ENCODE measurements at places on chromosomes 13 and 19. TPM values are rescaled to one million over a fixed set of nuclear protein-coding genes. Genes with fewer than 3 reads are reported as not detected.

- DNase-seq, result no peak
Observed at GRCh38 chr13:109126891-109127641, 497.7 kb downstream of the MYO16 start.

GRCh38 chr13:77477299-77477848 lies 58.1 kb upstream of the SCEL start:
- no peak for DNase-seq

DNA sequence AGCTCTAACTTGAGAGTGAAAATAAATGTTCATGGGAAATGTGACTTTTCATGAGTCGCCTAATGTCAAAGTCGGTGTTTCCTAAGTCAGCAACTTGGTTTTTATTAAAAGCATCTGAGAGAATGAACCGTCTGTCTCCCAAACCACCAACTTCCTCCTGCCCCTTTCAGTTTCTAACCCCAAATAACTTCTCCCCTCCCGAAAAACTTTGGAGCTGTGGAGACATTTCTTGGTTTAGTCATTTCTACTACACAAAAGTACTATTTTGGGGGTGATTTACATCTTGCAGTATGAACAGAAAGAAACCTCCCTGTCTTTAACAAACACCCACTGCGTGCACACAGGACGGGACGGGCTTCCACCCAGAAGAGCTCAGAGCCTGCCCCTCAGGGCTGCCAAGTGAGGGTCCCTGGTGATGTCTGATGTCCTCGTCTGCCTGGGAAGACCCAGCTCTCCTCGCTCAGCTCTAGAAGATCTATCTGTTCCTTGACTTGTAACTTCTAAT lies 65.0 kb downstream of the RASA3 start:
- no peak for DNase-seq

- no peak for DNase-seq
Observed at GRCh38 chr13:29954082-29955028, 103.9 kb upstream of the UBL3 start.

GRCh38 chr13:90293793-90294361 lies 1053.6 kb upstream of the MIR17HG start:
- DNase-seq, result no peak

DNA sequence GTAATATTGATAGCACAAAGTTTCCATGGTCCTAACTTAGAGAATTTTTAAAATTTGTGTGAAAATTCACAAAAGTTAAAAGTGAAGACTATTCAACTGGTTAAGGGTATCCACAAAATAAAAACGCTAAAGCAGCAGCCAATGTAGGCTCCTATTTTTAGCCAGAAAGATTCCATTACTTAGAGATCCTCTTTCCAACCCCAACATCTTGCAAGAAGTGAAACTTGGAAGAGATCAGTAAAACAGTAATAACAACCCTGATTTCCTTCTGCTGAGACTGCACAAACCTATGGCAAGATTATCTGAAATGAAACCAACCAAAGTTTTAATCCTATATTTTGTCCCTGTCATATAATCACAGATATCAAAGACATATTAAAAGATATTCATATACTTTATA lies 8.5 kb downstream of the TBC1D4 start:
- no peak for DNase-seq

- DNase-seq, result peak; percentile 50
Observed at GRCh38 chr19:5627395-5627904, 4.6 kb downstream of the SAFB start.

GRCh38 chr19:10538204-10538983 lies 5.3 kb upstream of the ATG4D start:
- no peak for DNase-seq

DNA sequence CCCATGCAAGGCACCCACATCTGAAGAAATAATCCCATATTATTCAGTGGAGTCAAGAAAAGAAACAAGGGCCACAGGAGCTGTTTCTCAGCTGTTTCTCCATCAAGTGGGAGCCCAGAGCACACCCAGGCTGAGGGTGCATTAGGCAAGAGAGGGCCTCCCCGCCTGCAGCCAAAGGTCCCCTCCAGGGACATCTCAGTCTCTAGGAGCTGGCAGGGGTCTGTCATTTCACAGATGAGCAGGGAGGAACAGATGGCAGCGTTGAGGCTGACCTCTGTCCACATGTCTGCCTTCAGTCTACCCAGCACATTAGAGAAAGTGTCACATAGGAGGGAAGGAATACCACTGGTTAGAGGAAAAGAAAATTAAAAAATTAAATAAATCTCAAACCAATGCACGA lies 157.7 kb downstream of the ZNF536 start:
- DNase-seq, result no peak

GRCh38 chr19:11418094-11418548 lies 993 bp downstream of the RGL3 start:
- no peak for DNase-seq

- no peak for DNase-seq
Observed at GRCh38 chr13:36069881-36070366, 61.3 kb downstream of the DCLK1 start.

- no peak for DNase-seq
Observed at GRCh38 chr13:96065849-96066248, 12.6 kb upstream of the UGGT2 start.

DNA sequence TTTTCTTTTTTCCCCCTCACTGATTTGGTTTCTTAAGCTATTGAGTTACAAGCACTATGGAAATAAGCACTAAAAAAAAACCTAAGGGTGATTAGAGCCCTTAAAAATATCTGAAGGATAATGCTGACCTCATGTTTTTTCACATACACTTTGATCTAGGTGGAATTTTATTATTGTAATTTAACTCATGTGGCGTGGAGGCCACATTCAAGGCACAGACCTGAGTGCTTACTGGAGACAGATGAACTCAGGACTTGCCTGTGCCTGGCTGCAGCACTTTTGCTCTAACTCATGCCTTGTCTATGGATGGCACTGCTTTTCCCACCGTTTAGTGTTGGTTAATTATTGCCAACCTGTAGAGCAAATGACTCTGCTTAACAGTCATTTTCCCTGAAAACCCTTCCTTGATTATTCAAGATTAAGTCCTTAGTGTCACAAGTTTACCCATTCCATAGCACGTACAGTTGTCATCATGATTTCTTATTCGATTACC lies 541.4 kb downstream of the GPC6 start:
- no peak for DNase-seq

DNA sequence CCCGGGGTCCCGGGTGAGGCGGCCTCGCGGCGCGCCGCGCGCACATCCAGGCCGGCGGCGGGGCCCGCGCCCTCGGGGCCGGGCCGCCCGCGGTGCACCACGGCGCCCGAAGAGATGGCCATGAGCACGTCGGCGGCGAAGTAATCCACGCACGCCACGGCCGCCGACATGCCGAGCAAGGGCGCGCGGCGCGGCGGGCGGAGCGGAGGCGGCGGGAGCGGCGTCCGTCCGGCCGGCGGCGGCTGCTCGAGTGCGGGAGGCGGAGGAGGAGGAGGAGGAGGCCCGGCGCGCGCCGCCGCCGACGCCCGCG lies at the start of gene KLF16:
Gene KLF16, minus strand, starts transcription at position 252 of the 310 bp plus-strand sequence. Its CDS starts 82 bp downstream, at position 170.
- no peak for DNase-seq

- DNase-seq, result no peak
Observed at GRCh38 chr13:100363874-100364273, 224.7 kb downstream of the GGACT start.

GRCh38 chr19:41276231-41276630 lies 12.1 kb downstream of the HNRNPUL1 start:
- DNase-seq, result no peak

- DNase-seq, result no peak
Observed at GRCh38 chr19:37078717-37079032, 442 bp downstream of the ZNF420 start.

- no peak for DNase-seq
Observed at GRCh38 chr13:99751517-99752199, 219.9 kb downstream of the ZIC5 start.

DNA sequence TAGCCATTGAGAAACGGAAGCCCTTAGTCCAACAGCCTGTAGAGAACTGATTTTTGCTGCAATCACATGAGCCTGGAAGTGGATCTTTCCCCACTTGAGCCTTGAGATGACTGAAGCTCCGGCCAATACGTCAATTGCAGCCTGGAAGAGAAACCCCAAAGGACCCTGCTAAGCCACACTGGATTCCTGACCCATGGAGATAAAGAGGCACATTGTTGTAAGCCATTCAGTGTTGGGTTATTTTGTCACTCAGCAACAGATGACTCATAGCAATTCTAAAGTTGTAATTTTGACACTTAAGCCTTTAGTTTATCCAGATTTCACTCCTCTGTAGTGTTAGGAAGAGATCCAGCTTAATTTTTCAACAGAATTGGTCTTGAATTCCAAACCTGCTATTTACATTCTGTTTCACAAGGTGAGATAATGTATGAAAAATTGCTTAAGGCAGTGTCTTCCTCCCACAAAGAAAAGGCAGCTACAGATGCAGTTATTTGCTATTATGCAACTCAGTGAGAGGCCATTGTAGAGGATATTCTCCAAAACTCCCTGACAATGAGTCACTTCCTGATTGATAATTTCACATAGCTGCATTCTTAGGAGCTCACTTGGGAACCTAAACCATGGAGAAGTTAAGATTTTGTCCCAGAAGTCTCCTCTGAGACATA lies 59.4 kb upstream of the TSHZ3 start:
- peak; percentile 38 for DNase-seq

- DNase-seq, result no peak
Observed at GRCh38 chr13:51291341-51291740, 48.1 kb upstream of the SERPINE3 start.

DNA sequence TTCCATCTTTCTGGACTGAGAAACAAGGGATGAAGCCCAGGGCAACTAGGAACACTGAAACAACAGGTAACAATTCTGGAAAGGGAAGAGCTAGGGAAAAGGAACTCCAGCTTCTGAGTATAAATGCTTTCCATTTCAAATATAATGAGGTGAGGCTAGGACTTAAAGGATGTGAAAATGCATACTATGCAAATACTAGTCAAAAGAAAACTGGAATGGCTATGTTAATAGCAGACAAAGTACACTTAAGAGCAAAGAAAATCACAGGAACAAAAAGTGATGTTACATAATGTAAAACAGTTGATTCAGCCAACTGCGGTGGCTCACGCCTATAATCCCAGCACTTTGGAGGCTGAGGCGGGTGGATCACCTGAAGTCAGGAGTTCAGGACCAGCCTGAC lies 6.2 kb downstream of the SIGLEC14 start:
- no peak for DNase-seq

DNA sequence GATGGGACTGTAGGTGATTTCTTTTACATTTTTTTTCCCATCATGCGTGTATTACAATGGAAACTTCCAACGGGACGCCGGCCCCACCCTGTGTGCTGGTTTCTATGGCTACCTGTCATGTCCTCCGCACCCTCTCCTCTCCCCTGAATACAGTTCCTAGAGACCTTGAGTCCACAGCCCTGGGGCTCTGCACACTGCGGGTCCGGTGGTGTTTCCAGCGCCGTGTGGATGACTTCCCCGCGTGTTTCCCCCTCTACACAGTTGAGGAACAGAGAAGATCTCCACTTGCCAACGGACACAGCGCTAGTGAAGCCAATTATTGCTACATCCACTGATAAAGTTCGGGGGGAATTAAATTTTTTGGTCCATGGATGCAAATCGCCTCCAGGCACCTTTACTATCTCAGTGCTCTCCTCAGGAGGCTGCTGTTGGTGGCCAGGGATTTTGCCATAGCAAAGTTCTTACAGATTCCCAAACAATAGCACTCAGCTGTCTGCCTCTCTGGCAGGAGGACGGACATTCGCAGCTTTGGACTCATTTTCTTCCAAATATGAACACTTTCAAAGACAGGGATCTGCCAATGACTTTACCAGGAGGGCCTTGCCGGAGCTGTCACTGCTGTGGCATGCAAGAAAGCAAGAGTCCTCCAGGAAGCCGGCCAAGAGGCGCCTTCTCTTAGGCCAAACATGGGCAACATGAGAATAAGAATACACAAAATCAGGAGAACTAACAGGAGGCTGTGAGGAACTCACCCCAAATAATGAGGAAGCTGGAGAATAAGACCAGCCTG lies 39.3 kb upstream of the GAS6 start:
- no peak for DNase-seq

GRCh38 chr13:102852556-102852955 lies 6.7 kb downstream of the ERCC5 start:
- DNase-seq, result no peak

- no peak for DNase-seq
Observed at GRCh38 chr13:110593430-110594130, 21.8 kb upstream of the NAXD start.

- peak; percentile 71 for DNase-seq
Observed at GRCh38 chr19:33064792-33065550, at the start of gene RHPN2. TSS of gene RHPN2 (minus strand) at chr19:33064888. CDS start at chr19:33064852, 36 bp downstream.

GRCh38 chr13:87961546-87961945 lies 290.4 kb downstream of the SLITRK5 start:
- no peak for DNase-seq

- peak; percentile 22 for DNase-seq
Observed at GRCh38 chr13:114024603-114025404, 50.9 kb upstream of the C13orf46 start.

- DNase-seq, result peak; percentile 87
Observed at GRCh38 chr19:41298348-41298964, 11.5 kb upstream of the CCDC97 start.

ANKRD24 gene
- 1.2 TPM for total RNA-seq

GRK1 gene
- 0.13 TPM for total RNA-seq

IFT88 gene
- total RNA-seq, result 8.8 TPM

ZNF66 gene
- total RNA-seq, result 1.9 TPM

CDX2 gene
- not detected for total RNA-seq

MCEMP1 gene
- 1.7 TPM for total RNA-seq

ATP7B gene
- 4.7 TPM for total RNA-seq

CATSPERD gene
- not detected for total RNA-seq

ALOX5AP gene
- 26.9 TPM for total RNA-seq

ZNF429 gene
- total RNA-seq, result 8.7 TPM

Measured in left cardiac atrium (tissue), 4 donors.